ENCODE measurements at places on chromosomes 1 and 21. TPM values are rescaled to one million over a fixed set of nuclear protein-coding genes. Genes with fewer than 3 reads are reported as not detected.

RIMKLA gene
- total RNA-seq: 0.28 TPM

RGSL1 gene
- not detected for total RNA-seq

KMO gene
- 0.56 TPM for total RNA-seq

KCNA10 gene
- not detected for total RNA-seq

DISP3 gene
- total RNA-seq: not detected

PLPPR4 gene
- 5.2 TPM for total RNA-seq

C1orf87 gene
- total RNA-seq: not detected

DIO1 gene
- not detected for total RNA-seq

SMYD2 gene
- total RNA-seq: 40.3 TPM

C1orf185 gene
- total RNA-seq: not detected

NGF gene
- total RNA-seq: 16.9 TPM

IVL gene
- total RNA-seq: not detected

RHD gene
- total RNA-seq: under 0.01 TPM

CDCA8 gene
- 1.4 TPM for total RNA-seq

C1orf94 gene
- total RNA-seq: not detected

ADAMTSL4 gene
- total RNA-seq: 4.2 TPM

CFAP141 gene
- total RNA-seq: not detected

CACNA1E gene
- total RNA-seq: under 0.01 TPM

CTSS gene
- total RNA-seq: 12.4 TPM

FAM167B gene
- 0.38 TPM for total RNA-seq

KRTAP13-2 gene
- not detected for total RNA-seq

PLA2G2A gene
- not detected for total RNA-seq

FAM131C gene
- total RNA-seq: 0.28 TPM

TRIM17 gene
- total RNA-seq: under 0.01 TPM

RPL11 gene
- 1,142 TPM for total RNA-seq

LCE3E gene
- total RNA-seq: not detected

PPIAL4G gene
- not detected for total RNA-seq

ETV3L gene
- not detected for total RNA-seq

TAS1R1 gene
- total RNA-seq: not detected

NTMT2 gene
- total RNA-seq: not detected

IL22RA1 gene
- total RNA-seq: not detected

HSPA6 gene
- 2.3 TPM for total RNA-seq

OR14I1 gene
- total RNA-seq: not detected
